ENCODE measurements at places on chromosomes 1 and 21.

- no peak for DNase-seq
Observed at GRCh38 chr1:2376261-2376741, 15.1 kb downstream of the MORN1 start.

GRCh38 chr1:66380452-66381212 lies 153.3 kb upstream of the SGIP1 start:
- no peak for DNase-seq

DNA sequence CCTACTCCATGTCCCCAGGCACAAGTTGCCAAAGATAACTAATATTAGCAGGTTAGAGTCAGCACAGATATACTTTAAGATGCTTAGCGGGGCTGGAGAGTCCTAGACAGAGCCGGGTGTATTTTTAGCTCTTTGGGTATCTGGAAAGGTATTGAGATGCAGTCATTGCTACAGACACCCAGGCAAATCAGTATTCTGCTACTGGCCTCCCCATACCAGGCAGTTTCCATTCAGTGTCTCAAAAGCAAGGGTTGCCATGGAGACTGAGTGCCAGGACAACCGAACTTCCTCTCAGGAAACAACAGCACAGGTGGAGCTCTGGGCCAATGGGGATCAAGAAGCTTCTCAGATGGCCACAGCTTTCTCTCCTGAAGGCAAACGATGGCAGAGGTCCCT lies 45.3 kb downstream of the KCNC4 start:
- no peak for DNase-seq

- DNase-seq, result no peak
Observed at GRCh38 chr21:44890961-44891541, 17.6 kb upstream of the PTTG1IP start.

DNA sequence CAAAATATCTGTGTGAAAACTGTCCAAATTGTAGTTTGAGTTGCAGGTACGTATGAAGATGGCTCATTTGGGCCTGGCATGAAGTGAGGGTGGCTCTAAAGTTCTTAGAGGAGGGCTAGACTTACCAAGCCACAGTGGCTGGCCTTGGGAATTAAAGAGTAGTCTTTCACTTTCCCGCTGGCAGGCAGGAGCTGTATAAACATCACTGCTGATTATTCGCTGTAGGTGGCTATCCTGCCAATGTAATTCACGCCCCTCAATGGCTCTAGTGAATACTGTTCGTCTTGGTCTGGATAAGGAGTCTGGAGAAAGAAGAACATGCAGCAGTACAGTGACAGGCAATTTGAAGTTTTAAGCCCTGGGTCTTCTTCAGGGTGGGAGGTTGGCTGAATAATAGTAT lies 31.0 kb downstream of the UROD start:
- no peak for DNase-seq

GRCh38 chr1:177411381-177411780 lies 240.6 kb downstream of the BRINP2 start:
- DNase-seq, result no peak

DNA sequence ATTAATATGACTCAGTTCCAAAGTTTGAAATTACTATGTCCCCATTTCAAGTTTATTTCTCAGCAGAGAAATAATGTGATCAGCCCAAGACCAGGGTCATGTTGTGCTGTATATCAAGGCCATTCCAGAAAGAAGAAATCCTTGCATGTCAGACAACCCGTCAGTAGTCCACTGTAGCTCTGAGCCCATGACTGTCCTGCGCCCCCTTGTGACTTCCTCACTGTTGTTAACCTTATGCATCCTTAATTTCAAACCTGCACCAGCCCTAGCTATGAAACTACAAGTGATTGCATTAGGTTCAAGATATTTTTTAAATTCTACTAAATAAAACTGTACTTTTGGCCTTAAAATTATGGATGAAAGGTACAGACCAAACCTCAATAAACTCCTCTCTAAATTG lies 133.0 kb downstream of the LRRC7 start:
- no peak for DNase-seq

DNA sequence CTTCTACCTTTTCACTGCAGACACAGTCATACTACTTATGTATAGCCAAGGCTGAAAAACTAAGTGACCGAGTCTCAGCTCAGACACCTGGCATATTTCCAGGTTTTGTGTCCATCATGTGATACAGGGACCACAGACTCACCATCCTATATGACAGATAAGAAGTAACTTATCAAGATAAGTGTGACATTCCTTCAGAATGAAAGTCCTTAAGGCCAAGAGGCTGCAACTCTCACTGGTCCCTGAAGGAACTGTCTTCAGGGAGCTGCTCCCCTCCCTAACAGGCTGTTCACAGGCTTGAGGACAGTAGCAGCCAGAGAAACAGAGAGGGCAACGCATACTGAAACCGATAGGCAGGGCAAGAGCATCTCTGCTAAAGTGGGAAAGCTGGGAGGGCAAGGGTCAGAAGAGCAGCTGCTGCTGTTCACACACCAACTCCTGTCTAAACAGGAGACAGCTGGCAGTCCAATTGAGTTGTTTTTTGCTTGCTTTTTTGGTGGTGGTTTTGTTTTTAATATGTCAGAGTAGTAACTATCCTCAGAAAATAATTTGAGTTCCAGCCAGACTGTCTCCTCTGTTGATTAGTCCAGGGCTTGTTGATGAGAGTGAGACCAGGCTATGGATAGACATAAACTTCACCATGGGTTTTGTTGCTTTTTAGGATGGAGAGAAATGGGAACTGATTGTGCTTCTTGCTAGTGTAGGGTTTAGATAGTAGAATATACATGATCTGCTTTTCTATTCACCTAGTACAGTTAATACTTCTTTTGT lies 67.7 kb downstream of the MACF1 start:
- DNase-seq, result no peak

- no peak for DNase-seq
Observed at GRCh38 chr1:185681034-185681633, 53.1 kb upstream of the HMCN1 start.

DNA sequence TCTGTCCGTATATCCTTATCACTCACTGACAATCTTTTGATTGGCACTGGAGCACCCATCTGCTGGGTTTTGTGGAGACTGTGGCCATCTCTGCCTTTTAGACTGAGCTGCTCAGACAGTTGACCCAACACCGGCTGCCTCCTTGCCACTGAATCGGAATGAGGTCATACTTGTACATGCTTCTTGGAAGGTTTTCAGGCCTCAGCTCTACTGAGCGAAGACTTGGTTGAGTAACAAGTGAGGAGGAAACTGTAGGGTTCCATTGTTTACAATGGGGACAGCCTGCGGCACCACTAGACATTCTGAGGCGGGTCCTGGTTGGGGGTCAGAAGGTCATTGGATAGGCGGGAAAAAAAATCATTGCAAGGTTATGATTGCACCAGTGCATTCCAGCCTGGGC lies 320.3 kb downstream of the KIF26B start:
- no peak for DNase-seq

DNA sequence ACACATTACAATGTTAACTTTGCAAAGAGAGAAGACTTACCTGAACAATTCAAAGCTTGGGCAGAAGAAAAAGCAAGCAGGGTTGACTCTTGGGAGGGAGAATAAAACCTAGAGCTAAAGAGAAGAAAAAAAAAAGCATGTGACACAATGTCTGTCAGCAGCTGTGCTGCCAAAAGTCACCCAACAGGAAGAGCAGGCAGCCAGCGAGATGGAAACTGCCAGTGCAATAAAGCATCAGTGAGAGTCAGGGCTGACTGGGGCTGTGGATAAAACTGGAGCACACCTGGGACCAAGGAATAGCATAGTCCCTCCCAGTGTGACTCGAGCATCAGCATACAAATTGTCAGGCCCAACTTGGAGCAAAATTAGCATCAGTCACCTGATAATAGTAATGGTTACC lies 65.0 kb upstream of the SLC22A15 start:
- no peak for DNase-seq

DNA sequence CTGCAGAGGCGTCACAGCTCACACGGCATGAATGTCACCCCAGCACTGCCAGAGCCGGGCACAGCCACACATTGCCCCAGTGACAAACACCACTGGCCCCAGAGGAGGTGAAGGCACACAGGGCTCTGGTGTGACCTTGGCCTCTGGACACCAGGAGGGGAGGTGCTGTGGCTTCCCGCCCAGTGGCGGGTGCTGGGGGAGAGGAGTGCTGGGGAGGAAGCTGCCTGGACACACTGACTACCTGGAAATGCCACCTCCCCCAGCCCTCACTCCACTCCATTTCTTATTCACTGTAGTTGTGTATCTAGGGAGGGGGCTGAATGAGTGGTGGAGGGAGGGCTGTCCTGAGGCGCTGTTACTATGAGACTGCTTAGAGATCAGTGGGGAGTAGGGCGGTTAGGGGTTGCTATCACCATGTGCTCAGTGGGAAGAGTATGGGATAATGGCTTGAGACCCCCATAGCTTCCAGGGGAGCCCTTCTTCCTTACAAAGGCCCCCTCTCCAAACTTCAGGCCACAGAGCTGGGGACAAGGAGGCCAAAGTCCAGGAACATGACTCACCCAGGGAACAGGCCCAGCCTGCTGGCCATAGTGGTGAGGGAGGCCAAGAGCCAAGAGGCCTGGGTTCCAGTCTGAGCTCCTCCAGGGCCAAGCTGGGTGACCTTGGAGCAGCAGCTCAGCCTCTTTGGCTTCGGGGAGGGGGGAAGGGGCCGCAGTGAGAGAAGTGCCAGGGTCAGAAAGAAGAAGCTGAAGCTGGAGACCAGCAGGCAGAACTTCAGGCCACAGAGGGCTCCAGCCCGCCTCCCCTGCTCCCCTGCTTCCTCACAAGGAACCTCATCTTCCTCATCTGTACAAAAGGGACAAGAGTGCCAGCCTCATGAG lies 40.1 kb downstream of the AHDC1 start:
- no peak for DNase-seq

DNA sequence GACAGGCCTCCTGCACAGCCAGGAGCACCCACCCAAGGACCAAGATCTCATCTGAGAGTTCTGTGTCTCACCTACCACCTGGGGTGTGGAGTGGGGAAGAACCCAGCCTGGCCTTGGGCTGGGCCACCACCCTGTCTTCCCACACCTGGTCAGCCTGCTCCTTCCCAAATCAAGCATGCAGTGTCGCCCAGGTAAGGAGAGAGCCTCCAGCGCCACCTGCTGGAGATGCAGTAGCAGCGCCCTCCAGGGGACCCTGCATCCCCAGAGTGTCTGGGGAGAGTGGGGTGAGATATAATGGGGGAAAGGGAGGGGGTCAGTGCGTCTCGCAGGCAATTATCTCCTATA lies 32.3 kb downstream of the KIAA2013 start:
- peak; percentile 89 for DNase-seq

- no peak for DNase-seq
Observed at GRCh38 chr1:219781491-219781890, 146.9 kb downstream of the SLC30A10 start.

DNA sequence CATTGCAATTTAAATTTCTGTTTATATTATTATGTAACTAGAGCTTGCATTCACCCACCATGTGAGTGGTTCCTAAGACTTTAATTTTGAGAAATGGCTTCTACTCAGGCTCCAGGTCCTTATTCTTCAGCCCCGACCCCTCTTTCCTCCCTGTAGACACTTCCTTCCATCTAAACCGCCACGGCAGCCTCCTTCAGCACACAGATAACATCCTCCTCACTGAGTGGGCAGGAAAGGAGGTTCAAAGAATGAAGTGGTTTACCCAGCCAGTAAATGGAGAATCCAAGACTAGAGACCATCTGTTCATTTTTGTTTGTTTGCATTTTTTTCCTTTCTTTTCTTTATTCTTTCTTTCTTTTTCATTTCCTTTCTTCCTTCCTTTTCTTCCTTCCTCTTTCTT lies 37.1 kb upstream of the SOD1 start:
- DNase-seq, result no peak

DNA sequence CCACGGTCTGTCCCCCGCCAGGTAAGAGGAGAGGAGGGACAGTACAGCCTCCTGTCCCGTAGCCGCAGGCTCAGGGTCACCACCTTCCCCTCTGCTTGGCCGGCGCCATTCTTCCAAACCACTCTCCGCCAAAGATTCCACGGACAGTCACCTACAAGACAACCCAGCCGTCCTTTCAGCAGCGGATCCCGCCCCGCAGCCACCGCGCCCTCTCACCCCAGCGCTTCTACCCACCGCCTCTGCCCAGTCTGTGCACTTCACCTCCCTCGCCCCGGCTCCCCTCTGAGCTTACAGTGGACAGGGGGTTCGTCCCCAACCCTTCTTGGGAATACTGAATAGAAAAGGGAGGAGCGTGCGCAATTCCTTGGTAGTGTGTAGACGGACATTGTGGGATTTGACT lies 319.6 kb downstream of the FAM72C start:
- DNase-seq, result no peak

- DNase-seq, result no peak
Observed at GRCh38 chr1:33866281-33866680, 2.4 kb downstream of the HMGB4 start.

GRCh38 chr21:38314558-38314957 lies 57.8 kb downstream of the KCNJ15 start:
- no peak for DNase-seq

DNA sequence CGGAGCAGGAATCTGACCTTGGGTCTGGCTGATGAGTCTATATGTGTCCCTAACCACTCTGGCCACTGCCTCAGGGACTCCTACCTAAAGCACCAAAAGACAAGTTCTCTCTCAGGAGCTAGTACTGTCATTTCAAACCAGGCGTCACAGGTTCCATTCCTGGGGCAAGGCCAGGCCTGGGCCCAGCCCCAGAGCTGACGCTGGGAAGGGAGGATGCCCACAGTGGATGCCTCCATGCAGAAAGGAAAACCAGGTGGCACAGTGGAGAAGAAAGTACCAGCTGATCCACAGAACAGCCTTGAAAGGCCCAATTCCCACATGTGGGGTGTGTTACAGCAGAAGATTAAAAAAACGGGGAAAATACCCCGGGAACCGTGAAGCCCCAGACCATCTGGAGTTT lies 77.4 kb downstream of the DMRTB1 start:
- no peak for DNase-seq

GRCh38 chr1:46394108-46394871 lies at the start of gene FAAH:
TSS of gene FAAH (plus strand) at chr1:46394317. CDS start at chr1:46394349, 32 bp downstream.
- DNase-seq, result peak; percentile 73

GRCh38 chr1:238664139-238664538 lies 722.2 kb upstream of the CHRM3 start:
- no peak for DNase-seq

DNA sequence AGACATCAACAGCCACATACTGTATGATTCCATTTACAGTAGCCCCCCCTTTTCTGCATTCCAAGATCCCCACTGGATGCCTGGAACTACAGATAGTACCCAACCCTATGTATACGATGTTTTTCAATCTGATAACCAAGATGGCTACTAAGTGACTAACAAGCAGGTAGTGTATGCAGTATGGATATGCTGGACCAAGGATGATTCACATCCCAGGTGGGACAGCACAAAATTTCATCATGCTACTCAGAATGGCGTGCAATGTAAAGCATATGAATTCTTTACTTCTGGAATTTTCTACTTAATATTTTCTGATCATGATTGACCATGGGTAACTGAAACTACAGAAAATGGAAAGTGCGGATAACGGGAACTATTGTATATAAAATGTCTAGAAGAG lies 30.0 kb upstream of the MRPS6 start:
- no peak for DNase-seq

- DNase-seq, result no peak
Observed at GRCh38 chr1:246444617-246445016, 62.5 kb downstream of the SMYD3 start.
